ENCODE measurements at places on chromosomes 16 and 17.

- no peak for DNase-seq
Observed at GRCh38 chr17:47945080-47945479, 3.7 kb downstream of the PNPO start.

GRCh38 chr17:19281161-19281560, 44.0 kb downstream of the EPN2 start:
- no peak for DNase-seq

DNA sequence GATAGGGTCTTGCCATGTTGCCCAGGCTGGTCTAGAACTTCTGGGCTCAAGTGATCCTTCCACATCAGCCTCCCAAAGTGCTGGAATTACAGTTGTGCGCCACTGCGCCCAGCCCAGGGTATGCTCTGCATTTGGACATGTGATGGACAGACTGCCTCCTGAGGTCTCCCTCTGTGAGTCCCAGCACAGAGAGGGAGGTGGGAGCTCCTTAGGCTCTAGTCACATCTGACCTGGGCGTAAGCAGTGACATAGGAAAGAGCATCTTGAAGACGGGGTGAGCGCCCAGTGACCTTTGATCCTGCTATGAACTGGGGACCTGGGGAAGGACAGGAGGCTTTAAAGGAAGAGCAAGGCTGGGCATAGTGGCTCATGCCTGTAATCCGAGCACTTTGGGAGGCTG, 2.2 kb upstream of the GFAP start:
- DNase-seq = no peak

GRCh38 chr16:62829607-62830006, 793.4 kb upstream of the CDH8 start:
- DNase-seq = no peak

- DNase-seq = no peak
Observed at GRCh38 chr16:3501783-3502400, 1.1 kb downstream of the CLUAP1 start.

- DNase-seq = no peak
Observed at GRCh38 chr16:87033021-87033471, 284.1 kb downstream of the C16orf95 start.

GRCh38 chr17:7560172-7561027, 1.3 kb upstream of the SENP3 start:
- DNase-seq = no peak

GRCh38 chr17:1931844-1932579, 93.1 kb downstream of the RTN4RL1 start:
- no peak for DNase-seq

DNA sequence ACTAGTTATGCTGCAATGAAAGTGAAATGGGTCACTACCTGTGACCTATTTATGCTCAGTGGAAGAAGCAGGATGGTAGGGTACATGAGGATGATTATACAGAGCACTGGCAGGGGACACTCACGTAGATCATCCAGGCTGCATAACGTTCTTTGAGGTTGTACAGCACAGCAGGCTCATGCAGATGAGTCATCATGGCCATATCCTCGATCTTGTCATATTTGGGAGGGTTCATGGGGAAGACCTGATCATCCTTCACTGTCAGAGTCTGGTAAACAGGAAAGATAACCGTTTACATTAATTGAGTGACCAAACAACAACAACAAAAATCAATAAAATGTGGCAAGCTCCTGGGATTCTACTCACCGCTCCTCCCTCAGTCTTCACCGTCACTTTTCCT, 2.1 kb downstream of the MYH2 start:
- no peak for DNase-seq

DNA sequence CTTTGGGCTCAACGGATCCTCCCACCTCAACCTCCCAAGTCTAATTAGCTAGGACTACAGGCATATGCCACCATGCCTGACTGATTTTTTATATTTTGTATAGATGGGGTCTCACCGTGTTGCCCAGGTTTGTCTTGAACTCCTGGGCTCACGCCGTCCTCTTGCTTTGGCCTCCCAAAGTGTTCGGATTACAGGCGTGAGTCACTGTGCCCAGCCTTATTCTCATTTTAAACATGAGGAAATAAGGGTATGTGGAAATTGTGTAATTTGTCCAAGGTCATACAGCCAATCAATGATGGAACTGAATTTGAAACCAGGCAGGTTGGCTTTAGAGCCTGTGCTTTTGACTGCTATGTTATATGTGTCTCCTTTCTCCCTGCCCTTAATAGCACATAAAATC, 27.4 kb upstream of the AQP8 start:
- peak; percentile 34 for DNase-seq

GRCh38 chr16:79307214-79307613, 293.3 kb downstream of the MAF start:
- DNase-seq = no peak

DNA sequence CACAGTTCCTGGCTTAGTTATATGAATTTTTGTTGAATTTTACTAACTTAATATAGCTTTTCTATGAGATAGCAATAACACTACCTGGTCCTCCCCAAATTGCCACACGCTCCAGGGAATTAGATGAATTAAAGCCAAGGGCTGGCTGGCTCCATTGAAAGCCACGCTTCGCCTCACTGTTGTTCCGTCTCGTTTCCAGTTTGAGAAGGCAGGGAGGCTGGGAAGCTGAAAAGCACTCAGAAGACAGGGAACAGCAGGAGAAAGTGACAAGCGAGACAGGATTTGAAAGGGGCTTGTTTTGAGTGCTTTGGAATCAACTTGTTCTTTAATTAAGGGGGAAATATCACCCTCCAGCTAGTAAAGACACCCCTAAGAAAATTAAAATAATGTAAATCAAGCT, 425.3 kb downstream of the CA10 start:
- DNase-seq = no peak

- DNase-seq = peak; percentile 93
Observed at GRCh38 chr17:82518826-82519810, at the start of gene FOXK2. Gene FOXK2, plus strand, starts transcription at chr17:82519732. Its CDS starts 157 bp downstream, at chr17:82519889.

- no peak for DNase-seq
Observed at GRCh38 chr16:1192384-1193073, 32.5 kb downstream of the TPSG1 start.

GRCh38 chr17:73722165-73722564, 77.9 kb upstream of the SDK2 start:
- DNase-seq = no peak

DNA sequence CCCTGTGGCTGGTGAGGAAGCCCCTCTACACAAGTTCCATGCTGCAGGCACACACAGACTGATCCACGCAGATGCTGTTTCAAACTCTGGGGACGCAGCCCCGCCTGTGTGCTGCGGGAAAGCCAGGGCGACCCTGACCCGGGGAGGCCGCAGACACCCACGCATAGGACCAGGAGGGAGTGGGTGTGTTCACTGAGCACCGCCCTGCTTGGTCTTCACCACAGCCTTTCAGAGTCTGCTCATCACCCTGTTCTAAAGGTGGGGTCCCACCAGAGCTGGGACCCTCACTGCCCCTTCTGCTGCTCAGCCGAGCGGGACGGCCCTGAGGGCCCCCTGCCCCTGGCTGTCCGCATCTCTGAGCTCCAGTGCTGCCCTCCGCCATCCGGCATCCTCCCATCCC, 7.5 kb downstream of the TSPAN10 start:
- no peak for DNase-seq

DNA sequence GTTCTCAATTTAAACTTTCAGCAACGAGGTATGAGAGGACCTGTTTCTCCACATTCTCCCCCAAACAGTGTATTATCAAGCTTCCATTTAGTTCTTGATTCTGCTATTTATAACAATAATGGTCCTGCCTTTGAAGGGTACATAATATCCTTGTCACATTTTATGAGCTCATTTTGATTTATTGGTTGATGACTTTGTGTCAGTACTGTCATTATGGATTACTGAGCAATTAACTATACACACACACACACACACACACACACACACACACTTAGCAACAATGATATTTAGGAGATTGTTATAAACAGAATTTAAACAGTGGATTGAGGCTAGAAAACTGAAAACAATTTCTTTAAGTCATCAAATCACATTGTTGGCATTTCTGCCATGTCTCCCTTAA, 7.0 kb downstream of the TMIGD1 start:
- DNase-seq = no peak

Data from suprapubic skin (tissue), 4 donors.